CD4-positive, alpha-beta T cell (primary cell): ENCODE measurements at places on chromosomes 7 and 10.

DNA sequence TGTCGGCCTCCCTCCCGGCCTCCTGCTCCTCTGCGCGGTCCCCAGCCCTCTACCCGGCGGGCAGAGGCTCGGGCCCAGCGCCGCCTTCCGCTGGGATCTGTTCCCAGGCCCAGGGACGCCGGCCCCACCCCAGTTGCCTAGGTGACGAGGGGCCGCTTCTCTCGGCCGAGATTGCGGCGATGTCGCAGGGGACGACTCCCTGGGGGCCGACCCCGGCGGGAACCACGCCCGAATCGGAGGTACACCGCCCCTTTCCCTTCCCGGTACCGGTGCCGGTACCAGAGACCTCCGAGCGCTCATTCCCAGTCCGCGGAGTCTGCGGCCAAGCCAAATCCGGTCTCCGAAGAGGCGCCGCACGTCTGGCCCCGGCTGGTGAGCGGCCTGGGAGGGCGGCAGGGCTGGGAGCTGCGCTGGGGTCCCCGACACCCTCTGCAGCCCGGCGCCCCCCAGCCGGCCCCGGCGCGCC is at the start of gene CABCOCO1:
Gene CABCOCO1, plus strand, starts transcription at position 136 of the 466 bp plus-strand sequence. Its CDS starts 44 bp downstream, at position 180.
- no peak for DNase-seq
- H3K27ac ChIP-seq: no peak within 1 kb of the TSS
- H3K27me3 ChIP-seq: peaks cover 19% of the 10 kb centered on the region
- peaks cover 4% of the 10 kb centered on the region for H3K4me1 ChIP-seq
- H3K36me3 ChIP-seq: no peaks in the 10 kb centered on the region
- H3K4me3 ChIP-seq: no peak within 1 kb of the TSS

DNA sequence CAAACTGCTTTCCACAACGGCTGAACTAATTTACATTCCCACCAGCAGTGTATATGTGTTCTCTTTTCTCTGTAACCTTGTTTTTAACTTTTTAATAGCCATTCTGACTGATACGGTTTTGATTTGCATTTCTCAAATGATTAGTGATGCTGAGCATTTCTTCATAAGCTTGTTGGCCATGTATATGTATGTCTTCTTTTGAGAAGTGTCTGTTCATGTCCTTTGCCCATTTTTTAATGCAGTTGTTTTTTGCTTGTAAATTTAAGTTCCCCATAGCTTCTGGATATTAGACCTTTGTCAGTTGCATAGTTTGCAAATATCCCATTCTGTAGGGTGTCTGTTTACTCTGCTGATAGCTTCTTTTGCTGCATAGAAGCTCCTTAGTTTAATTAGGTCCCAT is 6.1 kb downstream of the ZNF786 start:
- no peak for DNase-seq
- H3K27ac ChIP-seq: no peak overlapping the region
- H3K27me3 ChIP-seq: no peaks in the 10 kb centered on the region
- peaks cover 11% of the 10 kb centered on the region for H3K4me1 ChIP-seq
- no peak overlapping the region for H3K4me3 ChIP-seq

- H3K4me1 ChIP-seq: no peaks in the 10 kb centered on the region
- H3K36me3 ChIP-seq: no peaks in the 10 kb centered on the region
- DNase-seq: no peak
Observed at GRCh38 chr7:110557-111232, 81.7 kb upstream of the FAM20C start.

GRCh38 chr10:127920306-127921074 is 13.6 kb downstream of the PTPRE start:
- no peak for DNase-seq
- peaks cover 9% of the 10 kb centered on the region for H3K4me1 ChIP-seq
- H3K27ac ChIP-seq: no peak overlapping the region
- no peaks in the 10 kb centered on the region for H3K36me3 ChIP-seq
- H3K4me3 ChIP-seq: no peak overlapping the region

GRCh38 chr7:39688611-39689480 is 65.5 kb downstream of the RALA start:
- H3K27me3 ChIP-seq: no peaks in the 10 kb centered on the region
- no peak overlapping the region for H3K27ac ChIP-seq
- no peaks in the 10 kb centered on the region for H3K4me1 ChIP-seq
- no peak for DNase-seq
- H3K4me3 ChIP-seq: no peak overlapping the region

- H3K4me3 ChIP-seq: no peak overlapping the region
- H3K27me3 ChIP-seq: no peaks in the 10 kb centered on the region
- no peaks in the 10 kb centered on the region for H3K36me3 ChIP-seq
- H3K4me1 ChIP-seq: no peaks in the 10 kb centered on the region
- H3K27ac ChIP-seq: no peak overlapping the region
Observed at GRCh38 chr7:39356172-39356925, 209.9 kb upstream of the YAE1 start.
